Activated CD4-positive, alpha-beta T cell treated with anti-CD3 and anti-CD28 coated beads for 36 hours (primary cell): ENCODE measurements at places on chromosomes 2 and 18. TPM values are rescaled to one million over a fixed set of nuclear protein-coding genes. Genes with fewer than 3 reads are reported as not detected.
A peak's percentile ranks its signal among the peaks of the same experiment; 100 is the strongest.

GRCh38 chr2:128371648-128372345 lies 53.1 kb upstream of the HS6ST1 start:
- no peak for DNase-seq

DNA sequence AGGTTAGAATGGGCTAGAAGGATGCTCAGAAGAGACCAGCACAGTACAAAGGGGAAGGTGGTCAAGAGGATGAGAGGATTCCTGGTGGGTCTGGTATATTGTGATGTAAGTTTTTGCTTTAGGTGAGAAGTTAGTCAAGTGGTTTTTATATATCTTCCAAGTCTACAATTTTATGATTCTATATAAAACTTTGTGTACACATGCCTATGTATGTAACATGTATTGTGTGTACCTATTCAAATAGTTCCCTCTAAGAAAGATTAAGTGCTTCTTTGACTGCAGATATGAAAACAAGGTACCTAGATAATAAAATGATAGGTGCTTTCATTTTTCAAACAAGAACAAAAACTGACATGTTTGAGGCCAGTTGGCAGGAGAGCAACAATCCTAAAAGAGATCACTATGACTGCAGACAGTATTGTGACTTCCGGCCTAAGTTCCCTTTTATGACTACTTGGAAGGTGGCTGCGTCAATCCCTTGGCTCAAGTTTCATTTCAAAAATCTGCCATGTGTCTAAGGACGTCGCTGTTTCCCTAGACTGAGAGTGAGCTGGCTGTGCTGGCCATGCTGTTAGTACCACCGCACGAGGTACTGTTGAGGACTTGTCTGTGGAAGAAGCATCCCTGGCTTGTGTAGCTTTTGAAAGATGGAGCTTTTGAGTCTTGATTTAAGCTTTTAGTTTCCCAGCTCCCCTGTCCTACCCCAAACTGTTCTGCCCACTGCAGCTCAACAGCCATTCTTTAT lies 123.1 kb downstream of the PRPF40A start:
- DNase-seq, result peak; percentile 25

DNA sequence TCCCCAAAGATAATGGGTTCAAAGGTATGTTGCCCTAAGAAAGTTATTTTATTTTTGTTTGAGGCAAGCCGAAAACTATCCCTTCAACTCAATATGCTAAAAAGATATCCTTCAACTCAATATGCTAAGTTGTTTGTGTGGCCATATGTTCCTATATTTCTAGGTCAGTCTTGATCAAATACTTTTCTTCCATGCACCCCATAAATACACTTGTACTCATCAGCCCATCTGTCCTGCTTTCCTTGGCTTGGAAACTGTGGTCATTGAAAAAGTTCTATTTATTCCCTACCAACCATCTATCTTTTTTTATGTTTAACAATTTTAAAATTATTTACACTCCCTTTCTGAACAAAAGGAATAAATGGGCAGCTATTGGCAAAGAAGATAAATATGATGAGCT lies 447.7 kb downstream of the NRXN1 start:
- DNase-seq, result no peak

DNA sequence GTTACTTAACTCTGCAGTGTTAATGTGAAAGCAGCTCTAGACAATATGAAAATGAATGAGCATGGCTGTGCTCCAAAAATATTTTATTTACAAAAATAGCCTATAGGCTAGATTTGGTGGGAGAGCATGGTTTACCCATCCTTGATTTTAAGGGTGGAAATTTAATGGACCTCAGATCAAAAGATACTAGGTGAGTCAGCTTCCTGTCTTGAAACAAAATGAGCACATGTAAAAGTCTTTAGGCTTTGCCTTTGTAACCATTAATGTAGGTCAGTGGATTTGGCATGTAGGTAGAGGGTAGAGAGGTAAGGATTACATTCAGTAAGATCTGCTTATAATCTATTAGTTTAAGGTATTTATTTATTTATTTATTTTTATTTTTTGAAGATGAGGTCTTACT lies 72.7 kb downstream of the GREB1L start:
- DNase-seq, result no peak

The VIT gene
- total RNA-seq, result not detected
